NCI-H2171 (cell line): ENCODE measurements at places on chromosomes 5 and 9.

DNA sequence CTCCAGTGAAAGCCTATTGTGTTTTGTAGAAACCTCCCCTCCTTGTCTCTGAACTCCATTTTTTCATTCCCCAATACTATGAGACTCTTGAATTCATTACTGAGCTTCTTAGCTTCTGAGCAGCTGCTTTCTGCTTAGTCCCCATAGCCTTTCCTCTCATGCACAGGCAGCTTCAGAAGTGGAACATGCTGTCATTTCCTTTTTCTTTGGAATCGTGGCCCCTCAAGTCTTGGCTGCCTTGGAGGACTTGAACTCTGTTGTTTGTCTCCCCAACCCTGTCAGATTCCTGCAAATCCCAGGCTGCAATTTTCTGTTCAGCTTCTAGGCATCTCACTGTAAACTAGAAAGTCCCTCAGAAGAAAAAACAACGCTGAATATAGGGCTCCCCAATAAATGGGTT lies 268.5 kb downstream of the ARRDC3 start:
- DNase-seq: no peak

GRCh38 chr5:10250806-10251276 lies 761 bp downstream of the CCT5 start:
- DNase-seq: no peak

DNA sequence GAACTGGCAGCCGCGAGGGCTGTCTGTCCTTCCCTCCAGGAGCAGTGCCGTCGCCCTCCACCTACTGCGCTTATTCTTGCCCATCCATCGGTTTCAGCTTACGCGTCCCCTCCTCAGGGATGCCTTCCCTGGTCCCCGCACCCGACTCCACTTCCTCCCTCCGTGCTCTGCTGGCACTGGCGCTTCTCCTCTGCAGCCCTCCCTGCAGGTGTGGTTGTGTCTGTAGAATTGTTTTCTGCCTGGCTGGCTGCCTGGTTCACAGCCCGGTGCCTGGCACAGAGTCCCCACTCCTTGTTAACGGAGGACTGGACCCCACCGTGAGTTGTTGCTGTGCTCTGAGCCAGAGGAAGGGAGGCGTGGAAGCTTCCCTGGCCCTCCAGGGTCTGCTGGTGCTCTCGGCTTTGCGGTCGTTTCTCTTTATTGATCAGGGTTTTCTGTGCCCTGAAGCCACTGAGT lies 5.7 kb downstream of the NTMT1 start:
- DNase-seq: no peak

GRCh38 chr5:66582499-66583165 lies 13.6 kb upstream of the MAST4 start:
- no peak for DNase-seq

DNA sequence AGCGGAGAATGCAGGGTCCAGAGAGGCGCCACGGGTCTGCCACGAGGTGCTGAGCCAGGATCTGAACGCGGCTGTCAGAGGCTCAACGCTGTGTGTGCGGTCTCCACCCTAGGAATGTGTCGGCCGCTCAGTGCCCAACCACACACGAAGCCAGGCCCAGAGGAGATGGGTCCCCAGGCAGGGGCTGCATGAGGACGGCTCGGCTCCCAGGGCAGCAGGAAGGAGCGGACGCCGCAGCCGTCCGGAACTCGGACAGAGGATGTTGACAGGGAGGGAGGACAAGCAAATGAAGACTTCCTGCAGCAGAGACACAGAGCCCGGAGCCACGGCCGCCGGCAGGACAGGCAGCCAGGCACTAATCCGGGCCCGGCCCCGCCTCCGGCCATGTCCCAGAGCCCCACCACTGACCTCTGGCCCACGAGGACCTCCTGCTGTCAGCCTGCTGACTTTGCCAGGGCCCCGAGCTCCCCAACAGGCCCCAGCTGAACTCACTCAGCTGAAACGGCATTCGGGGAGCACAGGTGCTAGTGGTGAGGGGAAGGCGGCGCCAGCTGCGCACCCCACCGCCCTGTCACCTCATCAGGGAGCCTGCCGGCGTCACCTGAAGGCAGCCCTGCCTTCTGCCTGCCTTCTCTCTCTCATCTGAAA lies 12.7 kb downstream of the VAV2 start:
- no peak for DNase-seq

GRCh38 chr5:111753884-111754589 lies 3.0 kb downstream of the NREP start:
- no peak for DNase-seq

- no peak for DNase-seq
These were observed 186.5 kb downstream of the LURAP1L start for GRCh38 chr9:12961276-12961809.

- DNase-seq: no peak
These were observed 147.6 kb upstream of the SPRY4 start for GRCh38 chr5:142472306-142472951.

DNA sequence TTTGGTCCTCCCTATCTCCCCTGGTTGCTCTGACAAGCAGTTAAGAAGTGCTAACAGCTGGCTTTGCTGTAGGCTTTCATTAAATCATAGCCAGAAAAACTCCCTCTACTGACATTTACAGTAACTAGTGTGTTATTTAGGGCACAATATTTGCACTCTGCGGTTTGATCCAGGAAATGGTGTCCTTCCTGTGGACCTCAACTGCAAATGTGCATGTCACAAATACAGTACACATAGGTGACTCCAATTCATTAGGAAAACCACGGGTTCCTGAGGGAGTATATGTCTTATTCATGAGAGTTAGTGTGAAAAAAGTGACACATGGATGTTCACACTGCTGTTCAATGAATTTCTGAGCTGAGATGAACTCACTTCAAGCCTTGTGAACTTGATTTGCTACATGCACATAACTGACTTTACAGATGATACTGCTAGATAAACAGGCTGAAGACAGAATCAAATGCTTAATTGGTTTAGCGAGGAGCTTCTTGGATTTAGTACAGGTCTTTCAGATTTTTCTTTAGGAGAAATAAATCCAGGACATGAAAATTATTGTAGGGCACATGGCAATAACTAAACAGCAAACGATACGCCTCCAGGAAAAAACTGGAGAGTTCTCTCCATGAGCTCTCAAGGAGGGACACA lies 281.5 kb downstream of the EFNA5 start:
- DNase-seq: no peak

- no peak for DNase-seq
These were observed 10.7 kb upstream of the ASTN2 start for GRCh38 chr9:117425566-117425965.

- DNase-seq: no peak
These were observed 6.1 kb downstream of the IRX4 start for GRCh38 chr5:1876660-1877064.

GRCh38 chr5:53191548-53192165 lies 82.1 kb upstream of the MOCS2 start:
- DNase-seq: no peak

- no peak for DNase-seq
These were observed 73.1 kb downstream of the NDFIP1 start for GRCh38 chr5:142181547-142182163.

- no peak for DNase-seq
These were observed 810.3 kb downstream of the BRINP1 start for GRCh38 chr9:118558891-118559290.

DNA sequence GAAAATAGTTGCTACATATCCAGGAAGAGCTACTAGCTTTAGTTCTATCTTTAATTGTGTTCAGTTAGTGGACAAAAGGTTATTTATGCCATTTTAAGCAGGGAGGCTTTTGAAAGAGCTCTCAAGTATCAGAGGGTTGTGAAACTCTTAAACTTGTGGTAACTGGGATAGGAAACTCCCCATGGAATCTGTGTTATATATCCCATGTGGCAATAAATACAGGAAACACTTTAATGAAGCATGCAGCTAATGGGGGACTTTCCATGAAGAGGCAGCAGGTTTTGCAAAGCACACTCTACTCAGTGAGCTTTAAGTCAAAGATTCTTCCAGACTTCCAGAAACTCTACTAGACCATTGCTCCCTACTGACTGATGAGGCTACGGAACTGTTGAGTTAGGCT lies 805.0 kb upstream of the C9orf72 start:
- no peak for DNase-seq

- DNase-seq: no peak
These were observed 1.8 kb upstream of the TARS1 start for GRCh38 chr5:33438996-33439395.

- DNase-seq: no peak
These were observed 9.8 kb upstream of the CYLC2 start for GRCh38 chr9:102985162-102985895.

DNA sequence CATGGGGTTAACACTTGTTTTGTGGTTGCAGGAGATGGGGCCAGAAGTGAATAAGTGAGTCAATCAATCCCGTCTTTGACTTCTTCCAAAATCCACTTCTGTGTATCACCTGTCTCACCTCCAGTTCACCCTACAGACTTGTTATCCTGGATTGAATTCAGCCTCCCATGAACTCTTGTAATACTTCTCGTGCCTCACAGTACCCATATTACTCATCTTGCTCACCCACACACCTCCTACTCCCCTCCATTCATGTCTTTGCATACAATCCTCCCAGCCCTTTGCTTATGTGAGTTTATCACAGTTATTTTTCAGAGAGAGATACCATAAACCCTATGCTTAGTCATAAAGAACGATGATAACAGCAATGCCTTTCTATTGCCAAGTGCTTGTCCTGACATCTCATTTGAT lies 52.9 kb upstream of the PAPPA start:
- DNase-seq: no peak

GRCh38 chr5:64166201-64166959 lies 737 bp downstream of the RNF180 start:
- no peak for DNase-seq

GRCh38 chr5:14695152-14695551 lies 30.6 kb downstream of the OTULIN start:
- DNase-seq: no peak

GRCh38 chr9:88835772-88836171 lies 155.5 kb upstream of the S1PR3 start:
- DNase-seq: no peak

DNA sequence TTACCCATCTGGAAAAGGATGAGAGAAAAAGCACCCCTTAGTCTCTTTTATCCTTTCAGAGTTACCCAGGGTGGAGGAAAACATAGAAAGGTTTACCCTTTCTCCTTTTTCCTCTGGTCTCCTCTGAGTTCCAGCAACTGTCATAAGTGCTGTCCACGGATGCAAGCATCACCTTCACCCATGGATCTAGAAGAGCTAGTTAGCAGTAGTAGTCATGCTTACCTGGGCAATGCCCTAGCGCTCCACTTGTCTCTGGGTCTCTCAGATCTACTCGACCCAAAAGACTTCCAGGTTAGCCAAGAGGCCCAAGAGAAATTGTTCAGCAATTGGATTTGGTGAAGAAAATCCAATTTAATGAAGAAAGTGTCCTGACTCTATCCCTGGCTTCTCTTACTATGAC lies 656.2 kb upstream of the PTPRD start:
- DNase-seq: no peak

GRCh38 chr5:130402906-130403305 lies 498.6 kb downstream of the CHSY3 start:
- DNase-seq: no peak
